ENCODE measurements at places on chromosomes 5 and 9. TPM values are rescaled to one million over a fixed set of nuclear protein-coding genes. Genes with fewer than 3 reads are reported as not detected.

GRCh38 chr5:115372146-115372545 is 75.7 kb upstream of the CCDC112 start:
- H3K4me1 ChIP-seq, result 0 out of 2 replicates have a peak, but pooled peaks cover 2% of the 10 kb centered on the region
- DNase-seq, result no peak

DNA sequence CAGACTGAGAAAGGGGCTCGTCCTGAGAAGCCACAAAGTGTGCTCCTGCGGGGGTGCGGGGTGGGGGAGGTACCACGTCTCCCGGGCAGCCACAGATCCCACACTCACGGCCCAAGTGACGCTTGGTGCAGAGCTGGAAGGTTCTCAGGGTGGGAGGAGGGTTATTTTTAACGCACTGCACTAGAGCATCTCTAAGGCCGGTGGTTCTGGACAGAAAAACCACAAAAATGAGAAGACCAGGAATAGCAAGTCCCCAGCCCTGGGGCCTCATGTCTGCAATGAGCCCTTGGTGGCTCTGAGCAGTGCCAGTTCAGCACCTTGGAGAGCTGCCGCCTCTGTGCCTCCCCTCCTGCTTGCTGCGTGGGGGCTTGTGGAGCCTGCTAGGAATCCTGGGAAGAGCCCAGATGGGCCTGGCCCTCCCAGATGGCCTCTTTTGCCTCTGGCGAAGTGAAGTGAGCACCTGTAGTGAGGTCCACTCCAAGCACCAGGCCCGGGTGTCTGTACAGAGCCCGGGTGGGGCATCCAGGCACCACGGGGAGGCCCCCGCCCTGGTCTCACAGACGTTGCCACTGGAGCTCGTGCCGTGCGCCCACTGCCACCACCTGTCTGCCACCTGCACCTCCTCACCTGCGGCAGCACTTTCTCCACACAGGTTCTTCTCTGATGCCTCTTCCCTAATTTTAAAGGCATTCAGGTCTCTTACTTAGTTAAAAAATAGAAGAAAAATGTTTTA is 48.9 kb upstream of the CACNA1B start:
- no peaks in the 10 kb centered on the region for H3K27me3 ChIP-seq
- 0 out of 2 replicates have a peak, but pooled peaks cover 2% of the 10 kb centered on the region for H3K36me3 ChIP-seq
- DNase-seq, result no peak
- H3K4me3 ChIP-seq, result no peak overlapping the region
- no peaks in the 10 kb centered on the region for H3K4me1 ChIP-seq

- H3K4me1 ChIP-seq, result peaks cover 52% of the 10 kb centered on the region
- no peaks in the 10 kb centered on the region for H3K36me3 ChIP-seq
- peak within 1 kb of the TSS; percentile 66 for H3K27ac ChIP-seq
- no peaks in the 10 kb centered on the region for H3K27me3 ChIP-seq
These were observed at the start of gene GALNT12 for GRCh38 chr9:98807070-98807813. Gene GALNT12, plus strand, starts transcription at chr9:98807670. Its CDS starts 29 bp downstream, at chr9:98807699.

DNA sequence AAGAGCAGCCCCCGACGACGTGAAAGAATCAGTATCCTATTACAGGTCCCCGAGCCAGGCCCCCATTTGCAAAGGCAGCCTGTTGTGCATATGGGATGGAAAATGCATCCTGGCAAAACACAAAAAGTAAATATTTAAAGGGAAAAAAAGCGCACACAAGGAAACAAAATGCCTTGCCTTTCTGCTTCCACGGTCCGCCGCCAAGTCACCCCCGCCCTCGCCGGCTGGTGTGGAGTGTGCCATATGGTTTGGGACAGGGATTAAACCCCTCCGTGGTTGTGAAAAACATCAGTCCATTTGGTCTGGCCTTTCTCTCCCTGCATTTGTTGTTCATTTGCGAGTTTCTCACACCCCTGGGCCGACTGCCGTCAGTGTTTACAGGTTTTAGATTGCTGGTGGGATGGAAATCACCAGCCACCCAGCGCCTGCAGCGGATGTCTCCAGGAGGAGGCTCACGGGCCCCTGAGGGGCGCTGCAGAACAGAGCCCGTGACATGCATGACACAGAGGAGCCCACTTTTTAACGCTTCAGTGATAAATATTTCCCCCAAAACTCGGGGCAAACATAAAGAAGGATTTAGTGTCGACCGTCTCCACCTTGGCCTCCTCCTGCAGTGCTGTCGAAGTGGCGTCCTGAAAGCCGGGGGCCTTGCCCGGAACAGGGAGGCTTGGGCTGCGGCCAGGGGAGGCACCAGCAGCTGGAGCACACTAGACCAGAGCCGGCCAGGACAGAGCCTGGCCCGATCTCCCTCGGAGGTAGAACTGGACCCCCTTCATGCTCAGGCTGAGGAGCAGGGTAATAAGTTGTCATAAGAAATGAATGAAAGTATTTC is 161.5 kb downstream of the HSD17B3 start:
- H3K27me3 ChIP-seq, result no peaks in the 10 kb centered on the region
- no peaks in the 10 kb centered on the region for H3K36me3 ChIP-seq
- H3K4me1 ChIP-seq, result no peaks in the 10 kb centered on the region
- no peak overlapping the region for H3K4me3 ChIP-seq
- DNase-seq, result no peak

The TOR2A gene
- total RNA-seq, result 12.0 TPM
